ENCODE measurements at places on chromosomes 11 and 22.

DNA sequence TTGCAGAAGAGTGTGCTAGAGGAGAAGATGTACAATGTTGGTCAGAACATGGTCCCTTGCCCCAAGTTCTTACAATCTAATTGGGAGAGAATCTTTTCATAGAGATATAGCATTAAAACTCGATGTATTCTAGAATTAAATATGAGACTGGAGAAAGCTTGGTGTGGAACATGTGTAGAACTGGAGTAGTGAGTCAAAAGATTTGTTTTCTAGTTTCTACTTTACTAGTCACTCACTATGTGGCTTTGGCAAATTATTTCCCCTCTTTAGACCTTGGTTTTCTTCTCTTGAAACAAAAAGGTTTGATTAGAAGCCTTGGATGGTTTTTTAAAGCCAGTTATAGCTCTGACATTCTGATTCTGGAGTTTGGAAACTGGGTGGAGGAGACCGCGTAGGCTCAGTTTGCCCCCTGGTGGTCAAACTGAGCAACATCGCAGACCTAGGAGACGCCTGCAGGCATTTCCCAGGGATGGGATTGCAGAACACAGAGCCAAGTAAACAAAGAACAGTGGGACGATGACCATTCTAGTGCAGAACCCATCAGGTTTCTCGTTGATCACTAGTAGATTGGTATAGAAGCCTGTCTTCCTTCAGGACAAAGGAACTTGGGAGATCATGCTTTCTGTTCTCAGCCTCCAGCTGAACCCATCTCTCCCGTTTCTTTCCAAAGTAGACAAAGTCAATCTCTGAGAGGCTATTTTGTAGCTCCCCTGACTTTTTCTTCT lies 8.5 kb upstream of the CHRDL2 start:
- H3K27me3 ChIP-seq, result peaks cover 1% of the 10 kb centered on the region
- no peaks in the 10 kb centered on the region for H3K4me1 ChIP-seq
- no peaks in the 10 kb centered on the region for H3K36me3 ChIP-seq
- no peak overlapping the region for H3K4me3 ChIP-seq
- H3K27ac ChIP-seq, result no peak overlapping the region
- DNase-seq, result no peak

DNA sequence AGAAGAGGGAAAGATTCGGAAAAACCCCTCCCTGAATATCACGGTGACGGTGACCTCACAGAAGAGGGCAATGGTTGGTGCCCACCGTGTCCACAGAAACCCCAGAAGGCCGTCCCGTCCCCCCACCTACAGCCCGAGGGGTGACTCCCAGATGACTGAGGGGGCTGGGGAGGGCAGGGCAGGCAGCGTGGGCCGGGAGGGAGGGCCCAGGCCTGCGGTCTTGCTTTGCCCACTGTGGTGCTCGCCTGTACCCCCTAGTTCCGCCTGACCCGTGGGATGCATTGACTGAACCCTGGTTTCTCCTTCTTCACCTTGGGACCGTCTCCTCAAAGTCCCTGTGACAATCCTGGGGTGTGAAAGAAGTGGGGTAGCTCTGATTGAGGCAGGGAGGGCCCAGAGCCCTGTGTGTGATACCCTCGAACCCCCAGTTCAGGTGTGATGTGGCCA lies 526.7 kb downstream of the BRD1 start:
- no peak overlapping the region for H3K27ac ChIP-seq
- H3K4me1 ChIP-seq, result peaks cover 3% of the 10 kb centered on the region
- no peaks in the 10 kb centered on the region for H3K36me3 ChIP-seq
- peaks cover 40% of the 10 kb centered on the region for H3K27me3 ChIP-seq

DNA sequence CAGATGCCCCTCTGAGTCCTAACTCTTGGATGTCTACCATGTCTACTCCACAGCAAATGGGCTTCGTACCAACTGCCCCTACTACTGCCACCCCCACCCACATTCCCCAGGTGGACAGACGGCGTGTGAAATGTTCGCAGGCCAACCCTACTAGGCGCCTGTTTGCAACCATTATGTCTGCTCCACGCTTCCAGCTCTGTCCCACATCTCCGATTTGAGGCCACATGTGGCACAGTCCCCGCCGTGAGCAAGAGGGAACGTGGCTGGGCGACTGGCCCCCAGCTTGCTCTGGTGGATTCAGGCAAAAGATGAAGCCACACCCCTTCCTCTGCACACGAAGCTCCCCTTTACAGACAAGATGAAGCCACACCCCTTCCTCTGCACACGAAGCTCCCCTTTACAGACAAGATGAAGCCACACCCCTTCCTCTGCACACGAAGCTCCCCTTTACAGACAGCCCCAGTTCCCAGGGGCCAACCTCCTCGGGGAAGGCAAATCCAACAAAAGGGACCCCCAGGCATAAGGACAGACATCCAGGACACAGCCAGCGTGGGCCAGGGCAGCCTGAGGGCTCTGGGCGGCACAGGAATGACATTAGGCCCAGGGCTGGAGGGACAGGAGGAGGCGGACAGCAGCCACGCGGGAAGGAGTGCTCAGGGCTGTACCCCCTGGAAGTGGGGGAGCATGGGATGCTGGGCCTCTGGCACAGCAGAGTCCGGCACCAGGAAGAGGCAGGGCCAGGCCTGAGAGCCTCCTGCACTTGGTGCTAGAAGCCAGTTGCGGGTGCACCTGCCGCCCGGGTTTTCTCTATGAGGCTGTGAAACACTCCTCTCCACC lies 106.2 kb downstream of the SHANK2 start:
- H3K4me3 ChIP-seq, result no peak overlapping the region
- H3K36me3 ChIP-seq, result no peaks in the 10 kb centered on the region
- H3K27me3 ChIP-seq, result peaks cover 30% of the 10 kb centered on the region

DNA sequence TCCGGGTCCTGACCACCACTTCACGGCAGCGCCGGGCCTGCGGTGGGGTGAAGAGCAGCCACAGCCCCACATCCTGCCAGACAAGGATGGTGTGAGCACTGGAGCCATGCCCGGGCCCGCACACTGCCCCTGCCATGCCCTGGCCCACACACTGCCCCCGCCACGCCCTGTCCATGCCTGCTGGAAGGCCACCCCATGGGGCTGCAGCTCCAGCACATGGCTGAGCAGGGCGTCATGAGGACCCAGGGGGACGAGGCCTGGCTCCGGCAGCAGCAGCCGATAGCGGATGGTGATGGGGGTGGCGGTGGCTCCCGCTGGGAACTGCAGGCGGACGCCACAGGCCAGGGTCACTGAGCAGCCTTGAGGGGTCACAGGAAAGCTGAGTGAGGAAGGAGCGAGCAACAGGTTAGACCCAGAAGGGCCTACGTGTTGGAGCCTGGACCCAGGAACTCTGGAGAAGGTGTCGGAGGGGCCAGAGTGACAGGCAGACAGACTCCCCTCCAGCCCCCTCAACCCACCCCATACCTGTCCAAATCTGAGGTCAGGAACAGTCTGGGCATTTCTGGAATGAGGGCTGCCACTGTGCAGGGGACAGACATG lies 2.9 kb downstream of the PIDD1 start:
- H3K36me3 ChIP-seq, result peaks cover 23% of the 10 kb centered on the region
- H3K27ac ChIP-seq, result no peak overlapping the region
- no peaks in the 10 kb centered on the region for H3K27me3 ChIP-seq
- peaks cover 36% of the 10 kb centered on the region for H3K4me1 ChIP-seq
- H3K4me3 ChIP-seq, result no peak overlapping the region
- no peak for DNase-seq

DNA sequence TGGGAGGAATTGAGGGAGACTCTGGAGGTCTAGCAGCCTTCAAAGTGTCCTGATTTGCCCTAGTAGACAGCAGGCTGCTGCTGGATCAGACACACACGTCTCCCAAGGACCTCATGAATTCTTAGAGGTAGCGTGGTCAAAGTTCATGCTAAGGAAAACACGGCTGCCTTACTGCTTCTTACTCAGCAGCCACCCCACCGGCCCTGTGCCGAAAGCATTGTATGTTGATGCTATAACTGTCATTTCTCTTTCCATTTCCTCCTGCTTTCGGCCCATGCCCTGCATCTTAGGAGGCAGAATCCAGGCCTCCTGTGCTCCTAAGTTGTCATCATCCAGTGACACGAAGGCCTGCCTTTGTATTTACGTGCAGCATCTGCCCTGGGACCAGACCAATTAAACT lies 10.5 kb upstream of the CCND1 start:
- DNase-seq, result no peak
- H3K36me3 ChIP-seq, result no peaks in the 10 kb centered on the region
- H3K4me1 ChIP-seq, result no peaks in the 10 kb centered on the region
- no peak overlapping the region for H3K4me3 ChIP-seq

DNA sequence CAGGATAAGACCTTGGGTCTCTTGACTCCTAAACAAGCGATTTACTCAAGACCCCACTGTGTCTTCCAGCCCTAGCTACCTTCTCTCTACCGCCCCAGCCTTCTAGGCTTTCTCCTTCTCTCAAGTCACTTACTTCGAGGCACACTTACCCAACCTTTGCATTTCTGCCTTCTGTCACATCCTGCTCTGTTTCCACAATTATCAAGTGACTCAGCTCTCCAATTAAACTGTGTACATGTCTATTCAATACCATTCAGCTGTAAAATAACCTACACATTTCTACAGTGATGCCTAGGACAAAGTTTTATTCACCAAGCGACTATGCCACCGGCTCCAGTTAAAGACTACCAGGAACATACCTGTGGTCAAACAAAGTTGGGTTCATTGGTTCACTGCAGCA lies 69.0 kb downstream of the LARGE1 start:
- no peak for DNase-seq
- H3K4me1 ChIP-seq, result peaks cover 33% of the 10 kb centered on the region
- no peaks in the 10 kb centered on the region for H3K27me3 ChIP-seq
- no peak overlapping the region for H3K27ac ChIP-seq
- no peak overlapping the region for H3K4me3 ChIP-seq

All from suprapubic skin (tissue), 4 donors.